HFF-Myc (cell line): ENCODE measurements at places on chromosomes 6 and 20.

- DNase-seq: no peak
Measured at GRCh38 chr6:11645016-11645415, 107.5 kb downstream of the TMEM170B start.

- DNase-seq: no peak
Measured at GRCh38 chr20:17912916-17913315, 55.7 kb downstream of the SNX5 start.

DNA sequence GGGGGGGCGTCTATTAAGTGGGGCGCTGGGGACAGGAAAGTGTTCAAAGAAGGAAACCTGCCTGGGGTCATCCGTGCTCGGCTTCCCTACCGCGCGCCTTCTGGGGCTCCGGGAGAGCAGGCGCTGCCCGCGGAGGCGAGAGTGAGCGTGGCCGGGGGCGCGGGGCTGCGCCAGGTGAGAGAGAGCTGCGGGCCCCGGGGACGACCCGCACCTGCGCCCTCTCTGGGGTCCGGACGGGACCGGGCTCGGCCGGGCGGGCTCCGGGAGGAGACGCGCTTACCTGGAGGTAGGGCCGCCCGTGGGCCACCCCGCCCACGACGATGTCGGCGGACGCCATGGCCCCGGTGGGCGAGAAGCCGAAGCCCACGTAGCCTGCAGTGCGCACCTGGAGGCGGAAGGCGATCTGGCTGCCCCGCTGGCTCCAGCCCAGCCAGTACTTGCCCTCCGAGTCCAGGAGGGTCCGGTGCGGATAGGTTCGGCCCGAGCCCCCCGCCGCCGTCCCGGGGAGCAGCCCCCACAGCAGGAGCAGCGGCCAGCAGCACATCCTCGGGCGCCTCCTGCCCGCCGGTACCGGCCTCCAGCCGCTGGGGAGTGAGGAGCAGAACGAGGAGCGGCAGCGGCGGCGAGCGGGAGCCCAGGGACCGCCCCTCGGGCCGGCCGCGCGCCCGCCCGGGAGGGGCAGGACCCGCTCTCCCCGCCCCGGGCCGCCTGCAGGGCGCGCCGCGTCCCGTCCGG lies at the start of gene MOXD1:
TSS of gene MOXD1 (minus strand) at position 593 of the 735 bp plus-strand sequence. CDS start at position 544, 49 bp downstream.
- DNase-seq: no peak

DNA sequence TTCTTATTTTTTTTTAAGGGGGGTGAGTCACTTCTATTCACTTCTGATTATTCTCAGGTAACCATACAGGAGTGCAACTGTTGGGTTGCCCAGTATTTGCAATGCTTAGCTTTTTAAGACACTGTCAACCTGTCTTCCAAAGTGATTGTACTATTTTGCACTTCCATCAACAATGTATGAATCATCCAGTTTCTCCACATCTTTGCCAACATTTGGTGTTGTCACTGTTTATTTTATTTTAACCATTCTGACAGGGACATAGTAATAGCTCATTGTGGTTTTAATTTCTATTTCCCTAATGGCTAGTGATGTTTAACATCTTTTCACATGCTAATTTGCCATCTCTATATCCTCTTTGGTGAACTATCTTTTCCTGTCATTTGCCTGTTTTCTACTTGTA lies 1.4 kb upstream of the SLC13A3 start:
- no peak for DNase-seq

DNA sequence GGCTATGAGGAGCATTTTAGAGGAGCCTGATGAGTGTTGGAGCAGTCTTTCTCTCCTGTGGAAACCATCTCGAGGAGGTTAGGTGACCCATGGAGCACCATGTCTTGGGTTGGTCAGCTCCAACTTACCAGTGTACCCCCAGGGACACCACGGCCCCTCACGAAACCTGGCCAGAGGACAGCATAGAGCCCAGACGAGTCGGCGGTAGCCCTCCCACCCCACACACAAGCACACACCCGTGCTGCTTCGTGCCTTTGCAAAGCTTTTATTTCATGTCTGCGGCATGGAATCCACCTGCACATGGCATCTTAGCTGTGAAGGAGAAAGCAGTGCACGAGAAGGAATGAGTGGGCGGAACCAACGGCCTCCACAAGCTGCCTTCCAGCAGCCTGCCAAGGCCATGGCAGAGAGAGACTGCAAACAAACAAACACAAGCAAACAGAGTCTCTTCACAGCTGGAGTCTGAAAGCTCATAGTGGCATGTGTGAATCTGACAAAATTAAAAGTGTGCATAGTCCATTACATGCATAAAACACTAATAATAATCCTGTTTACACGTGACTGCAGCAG lies 53.6 kb downstream of the EZR start:
- no peak for DNase-seq

- no peak for DNase-seq
Measured at GRCh38 chr6:145878591-145879295, 64.1 kb upstream of the FBXO30 start.

- no peak for DNase-seq
Measured at GRCh38 chr6:128605961-128606360, 85.6 kb upstream of the PTPRK start.

- peak; percentile 75 for DNase-seq
Measured at GRCh38 chr6:73710470-73710869, 14.5 kb downstream of the CD109 start.

DNA sequence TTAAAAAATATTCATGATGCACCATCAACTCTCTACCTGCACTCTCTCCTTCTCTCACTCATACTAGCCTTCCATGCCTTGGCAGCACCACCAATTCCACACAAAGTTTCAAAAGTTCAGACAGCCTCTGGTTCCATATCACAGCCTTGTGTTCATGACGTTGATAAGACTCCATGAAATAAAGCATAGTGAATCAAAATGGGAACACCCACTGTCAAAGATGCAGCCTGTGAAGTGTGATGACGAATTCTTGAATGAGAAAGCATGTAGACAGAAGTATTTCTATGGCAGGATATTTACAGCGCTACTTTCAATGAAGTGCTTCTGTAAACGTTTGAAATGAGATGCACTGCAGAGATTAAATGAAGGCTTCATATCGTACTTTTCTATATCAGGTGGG lies 77.3 kb upstream of the FERMT1 start:
- DNase-seq: no peak

- DNase-seq: no peak
Measured at GRCh38 chr20:31473331-31474096, 1.4 kb downstream of the DEFB124 start.

GRCh38 chr6:29723262-29723665 lies at the start of gene HLA-F:
Gene HLA-F, plus strand, starts transcription at chr6:29723434. Its CDS starts 30 bp downstream, at chr6:29723464.
- DNase-seq: no peak

DNA sequence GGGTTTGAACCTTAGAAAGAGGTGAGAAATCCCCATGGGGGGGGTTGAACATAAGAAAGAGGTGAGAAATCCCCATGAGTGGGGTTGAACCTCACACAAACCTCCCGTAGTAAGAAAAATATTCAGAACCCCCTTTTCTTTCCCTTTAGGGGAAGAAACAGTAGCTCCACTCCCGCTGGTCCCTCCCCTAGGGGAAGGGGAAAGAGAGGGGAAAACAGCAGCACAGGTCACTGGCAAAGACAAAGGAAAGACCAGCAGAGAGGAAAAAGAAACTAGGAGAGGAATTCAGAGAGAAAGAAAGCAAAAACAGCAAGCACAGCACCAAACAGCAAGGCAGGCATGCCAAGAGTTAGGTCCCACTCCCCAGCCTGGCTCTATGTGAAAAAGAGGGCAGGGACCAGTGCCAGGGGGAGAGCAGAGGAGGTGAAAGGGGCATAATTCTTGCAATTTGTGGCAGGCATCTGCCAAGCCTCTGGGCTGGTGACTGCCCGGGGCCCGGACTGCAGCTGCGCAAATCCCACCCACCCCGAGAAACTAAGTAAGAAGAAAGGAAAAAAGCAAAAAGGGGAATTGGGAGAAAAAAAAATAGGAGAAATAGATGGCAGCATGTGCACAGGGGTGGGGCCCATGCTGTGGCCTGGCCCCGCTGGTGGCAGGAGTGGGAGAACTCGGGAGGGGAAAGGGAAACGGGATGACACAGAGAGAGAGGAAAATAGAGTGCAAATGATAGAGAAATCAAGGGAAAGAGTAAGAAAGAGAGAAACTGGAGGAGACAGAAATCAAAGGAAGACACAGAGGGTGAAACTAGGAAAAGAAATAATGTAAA lies 15.1 kb upstream of the GOPC start:
- DNase-seq: no peak

DNA sequence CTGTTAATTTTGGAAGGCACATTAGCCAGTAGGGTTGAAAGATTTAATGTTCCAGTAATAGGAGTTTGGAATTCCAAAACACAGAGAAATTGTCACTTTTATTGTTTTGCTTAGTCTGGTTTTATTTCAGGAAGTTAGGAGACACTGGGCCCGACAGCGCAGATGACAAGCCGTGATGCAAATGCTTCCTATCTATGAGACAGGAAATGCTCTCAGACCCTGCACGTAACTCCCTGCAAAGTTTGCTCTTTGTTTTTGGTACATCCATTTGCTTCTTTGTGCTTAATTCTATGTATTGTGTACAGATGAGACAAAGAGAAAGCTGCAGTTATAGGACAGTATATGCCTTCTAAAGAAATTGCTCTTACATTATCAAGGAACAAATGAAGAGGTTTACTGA lies 201.6 kb upstream of the SGK1 start:
- no peak for DNase-seq

GRCh38 chr6:33018904-33019303 lies 9.5 kb upstream of the HLA-DOA start:
- no peak for DNase-seq

- no peak for DNase-seq
Measured at GRCh38 chr6:137755284-137755683, 111.8 kb upstream of the TNFAIP3 start.

GRCh38 chr6:6362056-6362840 lies 41.8 kb upstream of the F13A1 start:
- no peak for DNase-seq

DNA sequence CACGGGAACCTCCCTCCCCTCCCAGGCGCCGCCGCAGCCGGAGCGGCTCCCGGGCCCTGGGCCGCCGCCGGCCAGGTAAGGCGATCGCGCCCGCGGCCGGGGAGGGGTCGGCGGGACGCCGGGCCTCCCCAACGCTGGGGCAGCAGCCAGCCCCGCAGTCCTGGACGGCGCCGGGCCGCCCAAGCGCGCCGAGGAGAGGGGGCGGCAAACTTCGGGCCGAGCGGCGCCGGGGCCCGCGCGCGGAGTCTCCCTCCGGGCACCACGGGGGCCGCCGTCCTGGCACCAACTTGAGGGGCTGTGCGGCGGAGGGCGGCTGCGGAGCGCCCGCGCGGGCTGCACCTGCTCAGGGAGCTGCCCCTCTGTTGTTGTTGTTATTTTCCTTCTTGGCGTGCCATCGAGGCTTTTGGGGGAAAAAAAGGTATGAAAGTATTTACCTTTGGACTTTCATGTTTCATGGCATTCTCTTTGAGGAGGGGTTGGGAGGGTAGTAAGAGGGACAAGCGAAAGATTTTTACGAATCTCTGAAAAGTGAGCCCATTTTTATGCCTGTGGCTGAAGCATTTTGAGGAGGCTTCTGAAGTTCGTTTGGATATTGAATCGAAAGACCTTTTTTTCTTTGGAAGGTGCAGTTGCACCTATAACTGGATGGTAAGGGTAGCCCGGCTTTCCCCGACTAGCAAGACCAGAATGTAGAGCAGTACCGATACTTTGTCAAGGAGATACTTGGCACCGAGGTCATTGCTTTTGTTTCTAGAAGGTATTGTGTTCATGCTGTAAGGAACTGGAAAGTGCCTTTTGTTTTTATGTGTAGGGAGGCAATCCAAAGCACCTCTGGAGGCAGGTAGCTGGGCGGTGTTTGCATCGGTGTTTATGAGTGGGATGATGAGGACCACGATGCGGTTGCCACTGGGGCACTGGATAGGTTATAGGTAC lies at the start of gene RNF182:
TSS of gene RNF182 (plus strand) at position 4 of the 933 bp plus-strand sequence. CDS start 52,168 bp downstream, outside the sequence.
- no peak for DNase-seq

GRCh38 chr6:168632694-168633093 lies 191.7 kb downstream of the SMOC2 start:
- no peak for DNase-seq

DNA sequence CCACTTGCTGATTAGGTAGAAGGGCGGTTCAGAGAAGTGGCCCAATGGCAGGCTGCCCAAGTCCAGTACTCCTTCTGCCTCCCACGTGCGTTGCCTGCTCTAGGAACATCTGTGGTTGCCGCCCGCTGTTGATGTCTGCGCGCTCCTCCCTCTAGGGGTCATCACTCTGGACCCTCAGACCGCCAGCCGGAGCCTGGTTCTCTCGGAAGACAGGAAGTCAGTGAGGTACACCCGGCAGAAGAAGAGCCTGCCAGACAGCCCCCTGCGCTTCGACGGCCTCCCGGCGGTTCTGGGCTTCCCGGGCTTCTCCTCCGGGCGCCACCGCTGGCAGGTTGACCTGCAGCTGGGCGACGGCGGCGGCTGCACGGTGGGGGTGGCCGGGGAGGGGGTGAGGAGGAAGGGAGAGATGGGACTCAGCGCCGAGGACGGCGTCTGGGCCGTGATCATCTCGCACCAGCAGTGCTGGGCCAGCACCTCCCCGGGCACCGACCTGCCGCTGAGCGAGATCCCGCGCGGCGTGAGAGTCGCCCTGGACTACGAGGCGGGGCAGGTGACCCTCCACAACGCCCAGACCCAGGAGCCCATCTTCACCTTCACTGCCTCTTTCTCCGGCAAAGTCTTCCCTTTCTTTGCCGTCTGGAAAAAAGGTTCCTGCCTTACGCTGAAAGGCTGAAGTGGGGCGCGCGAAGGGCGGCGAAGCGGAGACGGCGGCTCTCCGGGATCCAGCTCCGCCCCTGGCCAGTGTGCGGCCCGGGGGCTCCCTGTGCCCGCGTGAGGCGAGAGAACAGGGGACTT lies 8.5 kb downstream of the TRIM15 start:
- no peak for DNase-seq

DNA sequence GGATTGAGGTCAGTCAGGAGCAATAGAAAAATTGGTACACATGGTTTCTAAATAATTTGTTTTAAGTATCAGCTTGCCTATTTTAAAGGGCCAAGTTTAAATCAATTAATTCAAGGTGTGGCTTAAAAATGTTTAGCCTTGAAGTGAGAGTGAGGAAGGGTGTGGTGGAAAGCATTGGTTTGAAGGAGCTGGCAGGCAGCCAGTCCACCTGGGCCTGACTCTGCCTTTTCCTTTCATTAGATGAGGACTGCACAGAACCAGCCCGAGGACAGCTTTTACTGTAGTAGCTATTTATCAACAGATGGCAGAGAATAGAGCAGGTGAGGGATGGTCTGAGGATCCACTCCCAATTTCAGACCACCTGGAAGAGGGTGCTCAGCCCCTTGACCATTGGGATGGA lies 42.4 kb downstream of the DHX35 start:
- DNase-seq: no peak

GRCh38 chr6:87944541-87944954 lies 103.1 kb upstream of the SPACA1 start:
- no peak for DNase-seq

DNA sequence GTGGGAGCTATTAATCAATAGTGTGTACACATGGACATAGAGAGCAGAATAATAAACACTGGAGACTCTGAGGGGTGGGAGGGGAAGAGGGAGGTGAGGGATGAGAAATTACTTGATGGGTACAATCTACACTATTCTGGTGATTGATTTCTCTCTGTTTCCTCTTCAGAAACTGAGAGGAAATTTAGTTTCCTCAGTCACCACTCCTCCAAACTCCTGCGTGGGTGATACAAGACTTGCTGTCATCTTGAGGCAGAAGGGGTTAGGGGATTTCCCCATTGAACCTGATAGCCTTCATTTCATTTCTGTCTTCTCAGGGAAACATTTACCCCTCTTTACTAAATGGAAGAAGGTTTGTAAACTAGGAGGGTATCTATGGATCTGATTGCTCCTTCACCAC lies 84.3 kb upstream of the ESR1 start:
- no peak for DNase-seq
